ENCODE measurements at places on chromosomes 16 and 17. TPM values are rescaled to one million over a fixed set of nuclear protein-coding genes. Genes with fewer than 3 reads are reported as not detected.

Gene TP53TG3B
- total RNA-seq: not detected

Gene MRPL58
- total RNA-seq: 21.2 TPM

Gene TBC1D3G
- total RNA-seq: not detected

Gene KRTAP2-3
- not detected for total RNA-seq

Gene HP
- total RNA-seq: not detected

Gene C16orf92
- total RNA-seq: not detected

Gene CCL8
- total RNA-seq: 0.36 TPM

Gene ACSM5
- total RNA-seq: 11.9 TPM

All from osteoblast (primary cell).